Epithelial cell of proximal tubule (primary cell): ENCODE measurements at places on chromosomes 2 and 18. TPM values are rescaled to one million over a fixed set of nuclear protein-coding genes. Genes with fewer than 3 reads are reported as not detected.

The GREB1 gene
- total RNA-seq: 0.07 and 0.12 TPM in 2 replicates

DNA sequence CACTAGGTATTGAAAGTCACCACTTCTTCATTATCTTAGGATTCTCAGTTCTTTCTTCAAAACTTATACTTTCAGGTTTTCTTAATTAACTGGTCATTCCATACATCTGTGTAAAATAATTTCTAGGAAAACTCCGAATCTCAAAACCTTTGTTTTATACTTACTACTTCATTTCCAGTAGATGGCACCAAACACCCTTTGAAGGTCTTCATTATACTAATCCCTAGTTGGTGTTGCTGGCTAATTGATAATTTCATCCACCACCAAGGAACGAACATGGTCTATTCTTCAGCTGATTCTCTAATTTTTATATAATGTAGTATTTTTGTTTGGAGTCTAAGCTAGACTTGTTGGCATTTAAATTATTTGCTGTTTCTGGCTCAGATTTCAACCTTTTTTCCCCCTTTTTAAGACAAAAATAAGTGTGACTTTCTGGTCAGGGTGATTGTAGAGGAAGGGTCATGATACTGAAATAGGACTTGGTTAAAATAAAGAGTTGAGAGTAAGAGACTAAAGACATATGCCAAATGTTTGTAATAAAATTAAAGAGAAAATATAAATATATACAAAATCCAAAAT is 2.8 kb upstream of the MXD1 start:
- no peak for DNase-seq

DNA sequence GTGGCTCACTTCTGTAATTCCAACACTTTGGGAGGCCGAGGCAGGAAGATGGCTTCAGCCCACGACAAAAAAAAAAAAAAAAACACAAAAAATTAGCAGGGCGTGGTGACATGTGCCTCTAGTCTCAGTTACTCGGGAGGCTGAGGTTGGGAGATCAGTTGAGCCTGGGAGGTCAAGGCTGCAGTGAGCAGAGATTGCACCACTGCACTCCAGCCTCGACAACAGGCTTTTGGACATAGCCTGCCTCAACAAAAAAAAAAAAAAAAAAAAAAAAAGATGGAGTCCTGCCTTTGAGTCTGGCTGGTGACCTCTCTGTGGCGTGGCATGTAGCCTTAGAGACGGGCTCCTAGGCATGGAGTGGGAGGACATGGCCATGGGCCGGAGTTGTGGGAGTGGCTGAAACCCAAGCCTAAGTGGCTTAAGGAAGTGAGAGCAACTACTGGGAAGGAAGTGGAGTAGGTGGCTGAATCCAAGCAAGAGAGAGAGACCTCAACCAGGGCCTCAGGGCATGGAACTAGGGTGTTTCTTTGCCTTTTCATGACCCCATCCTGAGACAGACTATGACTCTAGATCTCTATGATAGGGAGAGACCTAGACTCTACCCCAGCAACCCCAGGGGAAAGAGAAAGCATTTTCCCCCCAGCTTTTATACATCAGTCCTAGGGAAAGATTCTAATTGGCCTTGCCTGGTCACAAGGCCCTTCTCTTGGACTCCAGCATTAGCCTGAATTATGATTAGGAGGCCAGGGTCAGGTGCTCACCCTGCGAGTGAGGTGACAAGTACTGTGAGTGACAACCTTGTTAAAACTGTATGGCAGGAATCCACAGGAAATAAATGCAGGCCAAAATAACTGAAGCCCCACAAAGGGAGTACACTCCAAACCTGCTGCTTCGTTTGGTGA is 34.2 kb downstream of the NPAS2 start:
- DNase-seq: no peak

- no peak for DNase-seq
These were observed 455.9 kb downstream of the CNTNAP5 start for GRCh38 chr2:124480958-124481357.

The TEX44 gene
- total RNA-seq: not detected in 2 replicates

The ALK gene
- under 0.01 TPM in 1 of 2 replicates, not detected in the other for total RNA-seq

The NGEF gene
- total RNA-seq: 4.2 and 8.6 TPM in 2 replicates

- DNase-seq: no peak
These were observed 9.6 kb upstream of the NT5C1B start for GRCh38 chr2:18598848-18599484.

The SLC5A7 gene
- total RNA-seq: not detected in 2 replicates

The SPHKAP gene
- total RNA-seq: not detected in 2 replicates
